ENCODE measurements at places on chromosomes 13 and 19.

DNA sequence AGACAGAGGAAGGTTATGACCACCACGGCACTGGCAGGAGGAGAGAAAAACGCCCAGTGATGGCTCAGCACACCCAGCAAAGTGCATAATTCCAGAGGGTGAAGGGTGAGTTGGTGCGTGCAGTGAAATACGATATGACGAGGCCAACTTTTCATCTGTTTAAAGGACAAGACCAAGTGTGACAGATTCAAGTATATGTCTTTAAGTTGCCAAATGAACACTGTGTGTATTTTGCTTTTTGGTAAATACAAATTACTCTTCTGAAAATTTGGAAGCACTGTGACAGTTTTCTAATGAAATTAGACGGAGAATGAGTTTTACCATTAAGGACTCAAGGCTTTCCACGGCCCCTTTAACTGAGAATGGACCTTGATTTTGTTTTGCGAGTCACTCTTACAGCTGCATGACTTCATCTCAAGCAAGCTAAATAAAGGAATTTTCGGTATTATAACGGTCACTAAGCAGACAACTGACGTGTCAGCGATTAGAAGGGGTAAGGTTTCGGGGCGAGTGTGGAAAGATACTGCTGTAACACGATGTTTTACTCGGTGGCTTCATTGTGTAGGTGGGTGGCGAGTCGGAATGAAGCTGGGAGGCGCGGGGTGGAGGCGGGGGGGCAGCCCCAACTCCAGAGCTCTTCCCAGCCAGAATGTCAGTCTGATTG is 22.8 kb downstream of the COL4A2 start:
- DNase-seq: no peak

GRCh38 chr13:21608961-21609360 is 5.0 kb upstream of the MICU2 start:
- no peak for DNase-seq

DNA sequence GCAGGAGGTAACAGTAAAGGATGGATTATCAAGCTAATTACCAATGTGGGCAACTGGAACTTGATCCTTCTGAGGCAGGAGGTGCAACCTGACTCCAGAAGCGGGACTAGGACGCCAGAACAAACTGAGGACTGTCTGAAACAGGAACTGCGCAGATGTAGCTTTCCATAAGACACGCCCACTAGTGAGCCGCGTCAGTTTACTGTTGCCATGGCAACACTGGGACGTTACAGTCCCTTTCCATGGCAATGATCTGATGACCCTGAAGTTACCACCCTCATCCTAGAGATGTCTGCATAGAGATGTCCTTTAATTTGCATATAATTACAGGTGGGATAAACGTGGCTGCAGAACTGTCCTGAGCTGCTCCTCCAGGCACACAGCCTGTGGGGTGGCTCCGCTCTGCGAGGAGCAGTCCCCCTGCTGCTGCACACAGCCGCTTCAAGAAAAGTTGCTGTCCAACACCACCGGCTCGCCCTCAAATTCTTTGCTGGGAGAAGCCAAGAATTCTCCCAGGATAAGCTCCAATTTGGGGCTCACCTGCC is 816.6 kb downstream of the UQCRFS1 start:
- no peak for DNase-seq

- no peak for DNase-seq
Measured at GRCh38 chr13:111850458-111850857, 216.5 kb upstream of the SOX1 start.

DNA sequence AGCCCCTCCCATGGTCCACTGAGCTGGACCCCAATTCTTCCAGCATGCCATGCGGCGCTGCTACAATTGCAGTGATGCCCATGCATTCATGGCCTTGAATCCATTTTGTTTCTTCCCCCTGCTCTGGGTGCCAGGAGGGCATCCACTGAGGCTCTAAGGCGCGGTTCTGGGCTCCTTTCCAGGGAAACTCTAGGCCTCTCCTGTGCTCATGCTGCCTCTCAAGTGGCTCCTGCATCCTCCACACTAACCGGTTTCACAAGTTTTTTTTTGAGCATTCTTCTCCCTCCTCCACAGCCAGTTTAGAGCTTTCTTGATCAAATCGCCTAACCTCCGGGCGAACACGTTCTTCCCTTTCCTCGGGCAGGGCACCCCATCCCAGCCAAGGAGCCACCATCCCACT is 69.1 kb upstream of the FLT1 start:
- no peak for DNase-seq

DNA sequence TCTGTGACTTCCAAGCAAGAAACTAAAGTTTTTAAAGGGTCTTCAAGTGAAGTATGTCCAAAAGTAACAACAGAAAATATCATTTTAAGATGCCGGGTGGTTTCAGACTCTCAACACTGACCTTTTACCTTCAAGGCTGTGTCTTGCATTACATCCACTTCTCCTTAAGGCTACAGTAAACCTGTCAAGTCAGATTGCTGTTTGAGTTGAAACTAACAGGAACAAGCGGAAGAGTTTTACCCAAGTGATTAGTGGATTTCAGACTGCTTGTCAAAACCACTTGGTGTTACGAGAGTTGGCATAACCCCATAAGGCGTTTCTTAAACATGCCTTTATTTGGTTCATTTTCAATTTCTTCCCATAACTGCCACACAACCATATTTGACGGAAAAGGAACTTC is 283.1 kb downstream of the DCT start:
- DNase-seq: no peak

- no peak for DNase-seq
Measured at GRCh38 chr19:46115396-46116106, 8.9 kb downstream of the IGFL3 start.

DNA sequence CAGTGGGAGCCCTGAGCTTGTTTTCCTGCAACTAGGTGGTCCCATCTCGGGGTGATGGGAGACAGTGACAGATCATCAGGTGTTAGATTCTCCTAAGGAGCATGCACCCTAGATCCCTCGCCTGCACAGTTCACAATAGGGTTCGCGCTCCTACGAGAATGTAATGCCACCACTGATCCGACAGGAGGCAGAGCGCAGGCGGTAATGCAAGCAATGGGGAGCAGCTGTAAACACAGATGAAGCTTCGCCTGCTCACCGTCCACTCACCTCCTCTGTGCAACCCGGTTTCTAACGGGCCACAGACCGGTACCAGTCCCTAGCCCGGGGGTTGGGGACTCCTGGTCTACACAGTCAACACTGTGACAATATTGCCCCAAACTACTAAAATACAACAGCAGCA is 38.8 kb downstream of the CARD8 start:
- DNase-seq: no peak

DNA sequence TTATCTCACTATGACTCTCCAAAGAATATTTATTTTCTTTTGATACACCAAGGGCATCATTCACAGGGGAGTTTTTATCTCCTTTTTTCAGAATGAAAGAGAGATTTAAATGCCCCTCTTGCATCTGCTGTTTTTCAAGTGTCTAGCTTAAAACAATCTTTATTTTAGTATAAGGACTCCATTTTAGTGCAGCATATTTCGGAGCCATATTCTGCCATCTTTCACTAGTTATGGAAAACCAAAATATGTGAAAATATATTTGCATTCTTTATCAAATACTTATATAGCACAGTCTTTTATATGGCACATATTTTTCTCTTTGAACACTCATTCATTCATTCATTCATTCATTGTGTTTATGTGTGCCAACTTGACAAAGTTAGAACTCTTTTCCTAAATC is 1130.2 kb downstream of the SLITRK5 start:
- DNase-seq: no peak

- DNase-seq: peak; percentile 97
Measured at GRCh38 chr19:35748106-35749020, at the start of gene LIN37. LIN37 (plus strand) TSS chr19:35748576; CDS start chr19:35748725, 149 bp downstream.

GRCh38 chr19:8025316-8025715 is 19.9 kb upstream of the ELAVL1 start:
- DNase-seq: no peak

DNA sequence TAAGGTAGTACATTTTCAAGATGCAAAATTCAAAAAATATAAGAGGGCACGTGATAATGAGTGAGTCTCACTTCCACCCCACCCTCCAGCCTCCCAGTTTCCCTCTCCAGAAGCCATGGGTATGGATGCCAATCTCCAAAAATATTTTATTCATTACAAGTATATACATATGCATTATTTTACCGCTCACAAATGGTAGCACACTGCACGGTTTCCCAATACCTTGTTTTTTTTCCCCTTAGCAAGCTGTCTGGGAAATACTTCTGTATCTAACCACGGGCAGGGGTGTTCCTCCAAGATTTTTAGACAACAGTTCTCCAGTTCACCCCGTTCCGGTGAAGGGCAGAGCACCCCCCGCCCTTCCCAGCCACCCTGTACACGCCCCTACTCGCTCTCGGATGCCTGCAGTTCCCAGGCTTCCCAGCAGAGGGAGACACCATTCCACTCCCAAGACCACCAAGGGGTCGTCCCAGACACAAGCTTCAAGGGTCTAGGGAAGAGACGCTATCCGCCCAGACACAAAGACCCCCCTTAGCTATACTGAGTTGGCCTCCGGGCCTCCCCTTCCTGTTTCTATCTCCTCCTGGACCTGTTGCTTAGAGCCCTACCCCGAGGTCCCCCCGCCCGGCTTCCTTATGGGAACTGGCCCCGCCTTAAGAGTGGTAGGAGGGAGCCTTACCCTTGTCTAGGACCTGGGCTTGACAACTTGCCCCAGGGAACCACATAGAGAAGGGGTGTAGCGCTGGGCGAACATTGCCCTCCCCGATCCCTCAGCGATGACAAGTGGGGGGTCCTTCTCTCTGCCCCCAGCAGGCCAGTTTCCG is 1.1 kb upstream of the FXYD3 start:
- DNase-seq: peak; percentile 34

GRCh38 chr19:22882797-22883196 is 50.7 kb downstream of the ZNF723 start:
- DNase-seq: no peak

DNA sequence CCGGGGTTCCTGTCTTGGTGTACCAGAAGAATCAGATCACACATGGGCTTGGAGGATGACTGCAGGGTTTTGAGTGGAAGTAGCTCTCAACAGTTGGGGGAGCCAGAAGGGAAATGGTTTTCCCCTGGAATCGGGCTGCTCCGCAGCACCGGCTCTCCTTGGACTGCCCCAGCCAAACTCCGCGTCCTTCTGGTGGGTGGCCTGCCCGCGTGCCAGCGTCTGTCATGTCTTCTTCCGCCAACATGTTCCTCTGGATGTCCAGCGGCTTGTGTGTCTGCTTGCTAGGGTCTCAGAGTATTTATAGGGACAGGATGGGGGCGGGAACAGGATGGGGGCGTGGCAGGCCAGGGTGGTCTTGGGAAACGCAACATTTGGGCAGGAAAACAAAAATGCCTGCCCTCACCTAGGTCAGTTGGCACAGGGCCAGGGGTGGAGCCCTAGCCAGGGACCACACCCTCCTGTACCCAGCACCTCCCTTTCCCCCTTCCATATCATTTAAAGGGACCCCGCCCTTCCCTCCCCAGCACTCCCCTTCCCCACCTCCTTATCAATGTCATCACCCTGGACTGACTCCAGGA is 1.3 kb upstream of the ZNF30 start:
- no peak for DNase-seq

GRCh38 chr19:9806803-9807202 is 12.1 kb downstream of the FBXL12 start:
- DNase-seq: no peak

GRCh38 chr19:52214241-52214640 is 24.4 kb downstream of the PPP2R1A start:
- DNase-seq: no peak

DNA sequence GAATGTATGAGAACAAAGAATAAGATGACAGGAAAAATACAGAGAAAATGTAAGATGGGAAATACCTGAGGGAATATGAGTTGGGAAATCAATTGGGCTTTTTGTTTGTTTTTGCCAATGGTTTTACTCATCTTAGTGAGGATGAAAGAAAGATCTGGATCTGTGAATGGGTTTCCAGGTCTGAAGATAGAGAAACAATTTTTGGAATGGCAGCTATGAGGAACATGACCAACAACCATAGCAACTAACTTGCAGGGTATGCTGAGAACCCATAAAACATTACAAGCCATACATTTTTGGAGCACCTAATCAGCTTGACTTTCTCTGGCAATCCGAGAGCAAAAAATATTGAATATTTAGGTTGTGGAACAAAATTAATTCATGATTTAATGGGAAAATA is 290.0 kb downstream of the KCTD12 start:
- no peak for DNase-seq

GRCh38 chr19:51676566-51677083 is 16.5 kb upstream of the SPACA6 start:
- no peak for DNase-seq

GRCh38 chr19:15576526-15577156 is 38.4 kb upstream of the CYP4F8 start:
- DNase-seq: no peak

GRCh38 chr13:48162217-48162616 is 67.3 kb upstream of the MED4 start:
- DNase-seq: no peak

DNA sequence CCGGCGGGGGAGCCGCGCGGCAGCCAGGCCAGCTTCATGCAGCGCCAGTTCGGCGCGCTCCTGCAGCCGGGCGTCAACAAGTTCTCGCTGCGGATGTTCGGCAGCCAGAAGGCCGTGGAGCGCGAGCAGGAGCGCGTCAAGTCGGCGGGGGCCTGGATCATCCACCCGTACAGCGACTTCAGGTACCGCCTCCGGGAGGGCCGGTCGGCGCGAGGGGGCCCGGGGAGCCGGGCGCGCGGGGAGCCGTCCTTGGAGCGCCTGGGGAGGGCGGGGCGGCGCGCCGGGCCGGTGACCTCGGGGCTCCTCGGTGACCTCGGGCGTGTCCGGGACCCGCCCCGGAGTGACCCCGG is 690 bp downstream of the HCN2 start:
- DNase-seq: no peak

DNA sequence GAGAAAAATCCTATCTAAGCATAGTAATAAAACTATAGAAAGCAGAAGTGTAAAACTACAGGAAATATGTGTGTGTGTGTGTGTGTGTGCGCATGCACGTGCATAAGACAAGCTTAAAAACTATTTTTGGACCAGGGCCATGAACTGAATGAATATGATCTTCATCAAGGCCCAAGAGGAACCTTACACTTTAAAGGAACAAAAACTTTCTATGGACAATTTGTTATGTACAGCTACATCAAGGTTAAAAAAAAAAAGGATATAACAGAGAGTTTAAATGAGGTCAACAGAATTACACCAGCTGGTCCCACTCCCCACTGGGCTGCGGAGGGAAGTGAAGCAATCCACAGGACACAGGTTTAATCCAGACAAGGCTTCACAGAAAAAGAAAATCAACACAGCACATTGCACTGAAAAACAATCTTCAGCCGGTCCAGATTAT is 151.1 kb downstream of the LHFPL6 start:
- DNase-seq: no peak

Measured in stimulated activated CD8-positive, alpha-beta memory T cell treated with anti-CD3 and anti-CD28 coated beads, Interleukin-2, amount 100 ng/mL, for 1 hour (primary cell).